ENCODE measurements at places on chromosomes 16 and 17. TPM values are rescaled to one million over a fixed set of nuclear protein-coding genes. Genes with fewer than 3 reads are reported as not detected.

DNA sequence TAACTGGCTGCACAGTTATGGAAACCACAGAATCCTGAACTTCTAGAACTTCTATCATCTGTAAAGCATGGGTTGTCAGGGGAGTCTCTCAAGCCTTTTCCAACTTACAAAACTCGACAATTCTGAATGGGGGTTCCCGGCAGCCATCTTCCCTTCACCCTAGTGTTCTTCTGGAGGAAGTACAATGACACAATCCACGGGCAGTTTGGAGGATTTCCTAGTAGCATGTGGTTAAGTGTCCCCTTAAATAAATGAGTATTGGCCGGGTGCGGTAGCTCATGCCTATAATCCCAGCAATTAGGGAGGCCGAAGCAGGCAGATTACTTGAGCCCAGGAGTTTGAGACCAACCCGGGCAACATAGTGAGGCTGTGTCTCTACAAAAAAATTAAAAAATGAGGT is 2.1 kb downstream of the SLC16A6 start:
- DNase-seq: no peak

GRCh38 chr17:38535886-38536285 is 69.9 kb downstream of the SRCIN1 start:
- DNase-seq: no peak

- DNase-seq: peak; percentile 93
Observed at GRCh38 chr16:10579965-10580882, at the start of gene EMP2. TSS of gene EMP2 (minus strand) at chr16:10580598. CDS start at chr16:10547617, 32,981 bp downstream.

GRCh38 chr17:45248132-45248957 is 13.5 kb downstream of the SPATA32 start:
- DNase-seq: no peak

Gene PSMD11
- 43.9 TPM for total RNA-seq

DNA sequence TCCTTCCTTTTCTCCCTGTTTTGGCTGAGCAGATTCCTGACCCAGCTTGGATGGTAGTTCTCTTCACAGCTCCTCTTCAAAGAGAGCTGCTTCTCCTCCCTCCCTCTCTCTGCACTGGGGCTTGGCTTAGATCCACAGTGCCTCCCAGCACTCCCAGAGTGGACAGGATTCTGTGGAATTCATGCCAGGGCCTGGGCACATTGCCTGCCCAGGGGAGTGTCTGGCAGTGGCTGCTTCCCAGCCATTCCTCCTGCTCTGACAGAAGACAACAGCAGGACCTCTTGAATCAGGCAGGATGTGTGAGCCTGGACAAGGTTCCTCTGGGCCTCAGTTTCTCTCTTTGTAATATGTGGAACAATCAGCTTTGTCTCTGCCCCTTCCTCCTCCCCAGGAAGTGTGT is 4.5 kb upstream of the MMP28 start:
- DNase-seq: peak; percentile 94

- no peak for DNase-seq
Observed at GRCh38 chr16:77402672-77403071, 32.2 kb downstream of the ADAMTS18 start.

Gene BCKDK
- 33.2 TPM for total RNA-seq

DNA sequence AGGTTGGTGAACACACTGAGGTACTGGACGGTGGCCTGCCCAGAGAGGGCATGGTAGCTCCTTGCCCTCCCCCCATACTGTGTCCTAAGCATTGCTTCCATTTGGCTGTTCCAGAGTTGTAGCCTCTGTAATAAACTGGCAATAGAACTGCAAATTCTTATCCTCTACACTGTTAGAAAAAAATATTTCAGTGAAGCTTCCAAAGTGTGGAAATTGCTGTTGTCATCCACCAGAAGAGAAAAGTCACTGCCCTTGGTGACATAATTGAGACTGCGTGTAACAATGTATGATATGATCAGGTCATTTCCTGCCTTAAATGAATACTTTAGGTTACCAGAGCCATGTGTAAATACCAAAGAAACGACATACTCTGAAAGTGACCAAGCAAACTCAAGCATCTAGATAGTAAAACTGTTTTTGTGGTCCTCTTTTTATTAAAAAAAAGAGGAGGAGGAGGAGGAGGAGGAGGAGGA is 65.9 kb downstream of the CEP95 start:
- no peak for DNase-seq

- peak; percentile 85 for DNase-seq
Observed at GRCh38 chr17:1484676-1485422, 7.6 kb downstream of the MYO1C start.

GRCh38 chr16:19119564-19119963 is 5.8 kb downstream of the ITPRIPL2 start:
- DNase-seq: no peak

- no peak for DNase-seq
Observed at GRCh38 chr17:7313088-7313889, 1.9 kb downstream of the GPS2 start.

- DNase-seq: peak; percentile 66
Observed at GRCh38 chr17:66673668-66674276, 161.1 kb upstream of the CACNG5 start.

GRCh38 chr17:2705263-2705662 is 6.3 kb downstream of the CLUH start:
- DNase-seq: peak; percentile 51

DNA sequence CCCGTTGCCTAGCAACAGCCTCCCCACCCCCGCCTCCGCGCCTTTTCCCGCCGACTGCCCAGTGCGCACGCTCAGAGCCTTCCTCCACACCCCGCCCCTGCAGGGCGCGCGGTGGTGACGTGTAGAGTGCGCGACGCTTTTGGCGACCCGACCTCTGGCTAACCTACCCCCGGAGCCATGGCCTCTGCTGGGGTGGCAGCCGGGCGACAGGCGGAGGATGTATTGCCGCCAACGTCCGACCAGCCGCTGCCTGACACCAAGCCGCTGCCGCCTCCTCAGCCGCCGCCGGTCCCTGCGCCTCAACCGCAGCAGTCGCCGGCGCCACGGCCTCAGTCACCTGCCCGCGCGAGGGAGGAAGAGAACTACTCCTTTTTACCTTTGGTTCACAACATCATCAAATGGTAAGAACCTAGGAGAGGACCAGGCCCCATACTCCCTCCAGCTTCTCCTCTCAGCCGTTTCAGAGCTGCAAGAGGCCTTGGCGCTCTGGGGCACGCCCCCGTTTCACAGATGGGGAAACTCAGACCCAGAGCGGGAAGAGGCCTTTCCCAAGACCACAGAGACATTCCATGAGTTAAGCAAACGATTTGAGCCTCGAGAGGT is at the start of gene MED9:
Gene MED9, plus strand, starts transcription at position 136 of the 603 bp plus-strand sequence. Its CDS starts 42 bp downstream, at position 178.
- peak; percentile 96 for DNase-seq
